ENCODE measurements at places on chromosomes 13 and 19.

GRCh38 chr13:79794931-79795330, 314.0 kb downstream of the NDFIP2 start:
- no peak for ATAC-seq

DNA sequence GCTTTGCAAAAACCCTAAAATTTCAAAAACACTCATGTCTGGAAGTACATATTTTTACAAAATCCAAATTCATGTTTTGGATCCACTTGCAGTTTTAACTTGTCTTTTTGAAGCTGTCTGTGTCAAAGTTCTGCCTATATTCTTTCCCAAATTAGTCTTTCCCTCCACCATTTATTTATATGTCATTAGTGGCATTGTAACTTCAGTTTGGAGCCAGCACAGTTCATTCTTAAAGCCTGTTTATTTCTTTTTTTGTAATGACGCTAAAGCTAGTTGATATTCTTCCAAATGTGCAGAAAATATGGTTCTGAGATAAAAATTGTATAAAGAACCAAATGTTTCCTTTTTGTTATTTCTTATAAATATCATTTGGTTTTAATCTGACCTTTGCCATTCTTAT, 2039.3 kb downstream of the OLFM4 start:
- no peak for ATAC-seq

- peak; percentile 60 for ATAC-seq
These were observed 232.5 kb downstream of the SLC7A1 start for GRCh38 chr13:29362849-29363604.

DNA sequence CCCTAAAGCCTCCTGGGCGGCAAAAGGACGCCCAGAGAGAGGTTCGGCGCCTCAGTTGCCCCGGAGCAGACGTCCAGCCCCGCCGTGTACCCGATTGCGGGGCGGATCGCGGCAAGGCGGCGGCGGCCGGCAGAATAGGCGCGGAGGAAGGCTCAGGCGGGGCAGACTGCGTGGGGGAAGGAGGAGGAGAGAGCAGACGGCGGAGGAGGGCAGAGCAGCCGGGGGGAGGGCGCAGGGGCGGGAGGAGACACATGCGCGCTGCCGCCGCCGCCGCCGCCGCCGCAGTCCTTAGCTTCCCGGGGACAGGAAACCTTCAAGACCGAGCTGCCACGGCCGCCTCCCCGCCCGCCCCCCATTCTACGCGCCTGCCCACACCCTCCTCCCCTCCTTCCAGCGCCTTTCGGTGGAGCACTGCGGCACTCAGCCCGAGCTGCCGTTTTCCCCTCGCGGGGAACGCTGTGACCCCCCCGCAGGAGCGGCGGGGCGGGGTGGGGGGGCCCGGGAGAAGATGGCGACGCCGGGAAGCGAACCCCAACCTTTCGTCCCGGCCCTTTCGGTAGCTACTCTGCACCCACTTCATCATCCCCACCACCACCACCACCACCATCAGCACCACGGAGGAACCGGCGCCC, at the start of gene LRCH1:
Gene LRCH1, plus strand, starts transcription at position 282 of the 632 bp plus-strand sequence. Its CDS starts 227 bp downstream, at position 509.
- peak; percentile 87 for ATAC-seq

GRCh38 chr13:73413656-73414055, 354.9 kb downstream of the KLF5 start:
- no peak for ATAC-seq

GRCh38 chr19:16288544-16288943, 36.1 kb upstream of the KLF2 start:
- no peak for ATAC-seq

DNA sequence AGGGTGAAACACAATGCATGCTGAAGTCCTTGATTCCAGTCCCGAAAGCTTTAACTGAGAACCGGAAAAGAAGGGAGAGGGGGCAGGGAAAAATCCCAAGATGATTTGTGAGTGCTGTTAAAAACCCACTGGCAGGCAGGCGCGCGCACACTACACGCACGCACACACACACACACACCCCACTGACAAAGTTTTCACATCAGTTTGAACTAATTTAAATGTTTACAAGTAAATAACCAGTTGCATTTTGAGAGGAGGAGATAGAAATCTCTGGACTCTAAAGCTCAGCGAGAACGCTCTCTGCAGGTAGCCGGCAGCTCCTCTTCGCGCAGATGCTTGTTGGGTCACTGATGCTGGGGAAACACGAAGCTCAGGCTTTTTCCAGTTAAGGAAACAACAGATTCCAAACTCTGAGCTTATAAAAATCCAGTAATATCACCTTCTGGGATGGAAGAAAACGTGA, 818 bp upstream of the SLITRK1 start:
- ATAC-seq = no peak

GRCh38 chr19:46861691-46862502, 1.1 kb downstream of the ARHGAP35 start:
- no peak for ATAC-seq

DNA sequence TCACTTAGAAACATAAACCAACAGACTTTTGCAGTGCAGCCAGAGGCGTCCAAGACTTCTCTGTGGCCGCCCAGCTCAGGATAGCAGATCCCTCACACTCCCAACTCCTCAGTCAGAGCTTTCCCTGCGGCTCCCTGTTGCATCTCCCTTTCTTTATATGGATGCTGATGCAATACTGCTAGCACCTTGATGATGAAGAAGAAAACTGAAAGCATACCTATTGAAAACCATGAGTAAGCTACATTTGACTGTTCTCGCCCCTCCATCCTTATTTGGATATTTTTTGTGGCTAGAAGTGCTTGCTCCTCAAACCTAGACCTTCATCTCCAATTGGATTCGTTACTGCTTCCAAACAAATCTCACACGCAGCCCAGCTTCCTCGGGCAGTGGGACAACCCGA, 57.3 kb upstream of the UBL3 start:
- peak; percentile 38 for ATAC-seq

- ATAC-seq = peak; percentile 95
These were observed 49.5 kb downstream of the CRYL1 start for GRCh38 chr13:20475927-20476691.

GRCh38 chr19:7850000-7850813, 20.2 kb downstream of the EVI5L start:
- no peak for ATAC-seq

GRCh38 chr13:31880851-31881494, 141.6 kb downstream of the RXFP2 start:
- no peak for ATAC-seq

DNA sequence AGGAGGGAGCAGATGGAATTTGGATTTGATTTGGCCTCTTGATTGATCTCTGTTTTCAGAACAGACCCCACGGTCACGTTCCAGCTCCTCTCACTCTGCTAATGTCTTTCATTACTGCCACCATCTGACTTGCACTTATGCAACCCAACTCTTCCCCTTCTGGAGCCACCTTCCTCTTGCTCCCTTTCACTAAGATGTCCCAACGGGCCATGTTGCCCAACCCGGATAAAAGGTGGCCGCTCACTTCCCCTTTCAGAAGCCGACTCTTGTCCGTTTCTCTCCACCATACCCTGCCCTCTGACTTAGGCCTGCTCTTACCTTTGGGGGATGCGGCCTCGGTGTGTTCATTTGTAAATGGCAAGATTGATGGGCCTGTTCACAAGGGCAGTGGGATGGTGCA, 27.4 kb upstream of the CYP4F8 start:
- ATAC-seq = no peak

- ATAC-seq = peak; percentile 63
These were observed 19.8 kb downstream of the TMEM272 start for GRCh38 chr13:51825165-51825592.

DNA sequence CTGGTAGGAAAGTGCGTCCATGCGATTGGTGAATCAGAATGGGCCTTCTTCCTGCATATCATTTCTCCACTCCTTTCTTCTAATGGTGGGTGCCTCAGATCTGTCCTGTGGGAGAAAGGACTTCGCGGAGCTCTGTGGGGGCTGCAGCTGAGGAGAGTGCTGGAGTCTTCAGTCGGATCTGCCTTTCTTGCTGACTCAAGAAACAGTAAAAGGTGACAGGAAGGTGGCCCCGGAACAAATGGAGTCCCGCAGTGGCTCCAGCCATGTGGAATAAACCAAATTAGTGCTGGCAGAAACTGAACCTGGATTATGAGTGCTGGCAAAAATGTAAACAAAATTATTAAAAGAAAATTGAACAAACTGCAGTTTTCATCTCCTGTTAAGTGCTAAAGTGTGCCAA, 15.1 kb upstream of the GAS6 start:
- no peak for ATAC-seq

DNA sequence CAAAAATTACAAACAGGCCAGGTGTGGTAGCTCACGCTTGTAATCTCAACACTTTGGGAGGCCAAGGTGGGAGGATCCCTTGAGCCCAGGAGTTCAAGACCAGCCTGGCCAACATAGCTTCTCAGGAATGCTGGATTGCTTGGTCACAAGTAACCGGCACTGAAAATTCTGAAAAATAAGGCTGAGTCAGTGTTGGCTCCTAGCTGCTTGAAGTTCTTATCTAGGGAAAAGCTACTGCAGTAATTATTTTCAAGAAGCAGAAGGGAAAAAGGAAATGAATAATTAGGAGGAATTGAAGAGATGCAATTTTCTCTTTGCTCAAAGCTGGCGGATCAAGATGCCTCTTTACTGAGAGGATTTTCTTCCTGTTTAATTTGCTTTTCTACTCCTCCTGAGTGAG, 75.0 kb upstream of the GTF3A start:
- no peak for ATAC-seq

GRCh38 chr13:32408296-32409000, 19.5 kb downstream of the N4BP2L1 start:
- peak; percentile 41 for ATAC-seq

DNA sequence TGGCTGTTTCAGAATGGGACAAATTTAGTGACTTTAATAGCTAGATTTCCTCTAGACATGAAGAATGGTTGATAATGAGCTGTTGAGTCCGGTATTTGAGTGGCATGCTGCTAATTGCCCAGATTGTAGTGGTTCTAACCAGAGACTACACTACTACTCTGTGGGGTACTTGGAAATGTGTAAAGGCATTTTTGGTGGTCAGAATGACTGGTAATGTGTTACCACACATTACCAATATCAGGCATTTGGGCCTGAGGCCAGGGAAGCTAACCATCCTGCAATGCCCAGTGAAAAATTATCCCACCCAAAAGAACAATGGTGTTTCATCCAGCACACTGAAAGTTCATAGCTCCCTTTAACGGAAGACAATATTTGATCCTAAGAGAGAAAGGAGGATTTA, 17.5 kb upstream of the N4BP2L1 start:
- no peak for ATAC-seq

DNA sequence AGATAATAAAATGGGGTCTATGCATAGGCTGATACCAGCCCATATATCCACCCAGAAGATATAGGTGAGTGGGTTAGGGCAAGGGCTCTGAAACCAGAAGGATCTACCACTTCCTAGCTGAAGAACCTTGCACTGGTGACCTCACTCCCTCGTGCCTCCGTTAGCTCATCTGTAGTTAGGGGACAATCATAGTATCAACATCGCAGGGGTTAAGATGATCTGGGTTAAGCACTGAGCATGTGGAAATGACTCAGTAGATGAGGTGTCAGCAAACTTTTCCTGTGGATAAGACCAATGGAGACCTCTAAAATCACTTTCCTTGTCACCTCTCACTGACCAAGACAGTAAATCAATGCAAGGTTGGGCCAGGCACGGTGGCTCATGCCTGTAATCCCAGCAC, 30.5 kb downstream of the TNFSF14 start:
- ATAC-seq = peak; percentile 77

- peak; percentile 83 for ATAC-seq
These were observed 33.6 kb downstream of the ZNF383 start for GRCh38 chr19:37251308-37252229.

GRCh38 chr13:46012404-46012803, 40.1 kb downstream of the ZC3H13 start:
- ATAC-seq = peak; percentile 85

DNA sequence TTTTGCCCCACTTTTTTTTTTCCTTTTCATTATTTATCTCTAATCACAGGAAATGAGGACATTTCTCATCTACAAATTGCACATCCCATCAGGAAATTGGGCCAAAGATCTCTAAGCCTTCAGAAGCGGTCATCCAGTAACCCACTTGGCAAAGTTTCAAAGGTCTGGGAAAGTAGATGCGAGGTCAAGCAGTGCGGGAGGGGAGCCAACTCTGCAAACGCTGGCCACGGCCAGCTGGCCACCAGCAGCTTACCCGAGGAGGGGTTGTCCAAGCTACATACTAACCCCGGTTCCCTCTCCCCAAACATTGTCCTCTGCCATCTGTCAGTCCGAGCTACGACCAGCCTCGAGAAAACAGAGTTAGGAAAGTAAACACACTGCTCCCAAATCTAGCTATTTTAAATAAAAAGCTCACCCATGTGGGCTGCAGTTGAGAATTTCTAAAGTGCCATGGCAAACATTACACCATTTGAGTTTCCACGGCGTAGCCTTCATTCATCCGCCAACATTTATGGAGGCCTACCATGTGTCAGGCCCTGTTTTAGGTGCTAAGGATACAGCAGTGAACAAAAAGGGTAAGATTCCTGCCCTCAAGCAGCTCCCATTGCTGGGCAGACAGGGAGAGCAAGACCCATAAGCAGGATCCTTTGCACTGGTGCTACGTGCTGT, 11.5 kb downstream of the FFAR2 start:
- ATAC-seq = no peak

GRCh38 chr19:7657131-7657751, 11.6 kb upstream of the RETN start:
- ATAC-seq = peak; percentile 61

DNA sequence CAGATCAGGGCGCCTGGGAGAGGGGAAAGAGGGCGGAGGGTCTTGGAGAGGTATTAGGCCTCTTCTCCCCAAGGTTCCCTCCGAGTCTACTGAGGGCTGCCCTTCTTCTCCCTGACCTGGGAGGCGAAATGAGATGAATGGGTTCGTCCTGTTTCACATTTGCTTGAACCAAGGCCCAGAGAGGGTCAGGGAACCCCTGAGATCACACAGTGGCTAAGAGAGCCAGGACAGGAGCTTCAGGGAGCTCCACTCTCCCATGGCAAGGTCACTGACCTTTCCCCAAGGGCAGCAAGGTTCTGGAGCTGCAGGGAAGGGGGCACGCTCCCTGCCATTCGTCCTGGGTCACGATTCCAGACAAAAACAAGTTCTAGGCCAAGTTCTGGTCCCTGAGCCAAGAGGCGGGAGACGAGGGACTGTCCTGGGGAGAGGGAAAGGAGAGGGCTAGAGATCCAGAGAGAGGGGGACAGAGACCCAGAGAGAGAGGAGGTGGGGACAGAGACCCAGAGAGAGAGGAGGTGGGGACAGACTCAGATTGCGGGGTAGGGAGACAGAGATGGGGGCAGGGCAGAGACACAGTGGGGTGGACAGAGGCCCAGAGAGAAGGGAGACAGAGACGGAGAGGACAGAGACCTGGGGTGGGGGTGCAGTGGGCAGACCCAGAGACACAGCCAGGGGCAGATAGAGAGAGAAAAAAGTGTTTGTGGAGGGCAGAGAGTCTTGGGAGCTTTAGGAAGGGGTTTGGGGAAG, 541 bp downstream of the ASPDH start:
- ATAC-seq = no peak

- ATAC-seq = peak; percentile 38
These were observed 13.9 kb downstream of the APLP1 start for GRCh38 chr19:35882114-35882832.

All from activated CD4-positive, CD25-positive, alpha-beta regulatory T cell treated with anti-CD3 and anti-CD28 coated beads, Interleukin-2, amount 50 U/mL, for 24 hours (primary cell).